ENCODE measurements at places on chromosomes 12 and 14.

GRCh38 chr12:13362260-13362841 lies 165.8 kb downstream of the EMP1 start:
- peak; percentile 54 for DNase-seq

DNA sequence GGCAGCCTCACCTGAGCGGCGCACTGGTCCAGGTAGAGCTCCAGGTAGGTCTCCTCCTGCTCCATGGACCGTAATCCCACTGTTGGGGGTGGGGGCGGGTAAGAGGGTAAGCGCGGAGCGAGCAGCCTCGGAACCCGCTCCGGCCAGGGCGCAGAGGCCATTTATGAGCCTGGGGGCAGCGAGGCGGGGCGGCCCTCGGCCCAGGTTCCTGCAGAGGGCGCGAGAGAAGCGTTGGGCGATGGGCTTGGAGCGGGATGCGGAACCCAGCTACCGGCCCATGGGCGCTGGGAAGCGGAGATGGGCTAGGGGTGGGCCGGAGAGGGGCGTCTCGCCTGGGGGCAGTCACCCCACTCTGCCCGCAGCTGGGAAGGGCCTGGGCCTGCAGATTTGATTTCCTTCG lies at the start of gene TBPL2:
TSS of gene TBPL2 (minus strand) at position 232 of the 400 bp plus-strand sequence. CDS start at position 65, 167 bp downstream.
- no peak for DNase-seq

DNA sequence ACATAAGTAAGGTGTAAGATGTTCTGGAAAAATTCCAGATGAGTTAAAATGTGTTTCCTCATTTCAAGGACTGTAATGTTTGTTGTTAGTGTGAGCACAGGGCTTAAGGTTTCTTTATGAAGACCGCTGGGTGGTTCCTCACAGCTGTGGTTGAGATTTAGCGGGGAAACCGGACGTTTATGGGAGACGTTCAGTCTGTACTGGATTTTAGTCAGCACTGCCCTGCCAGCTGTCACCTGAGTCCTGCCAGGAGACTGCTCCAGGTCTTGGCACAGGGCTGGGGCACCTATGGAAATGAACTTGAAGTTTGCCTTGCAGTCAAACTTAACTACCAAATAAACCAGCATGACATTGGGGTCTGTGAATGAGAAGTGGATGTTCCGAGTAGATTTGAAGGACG lies 555.2 kb downstream of the DIO2 start:
- DNase-seq, result no peak

- DNase-seq, result no peak
Observed at GRCh38 chr12:85690146-85690545, 146.1 kb downstream of the RASSF9 start.

DNA sequence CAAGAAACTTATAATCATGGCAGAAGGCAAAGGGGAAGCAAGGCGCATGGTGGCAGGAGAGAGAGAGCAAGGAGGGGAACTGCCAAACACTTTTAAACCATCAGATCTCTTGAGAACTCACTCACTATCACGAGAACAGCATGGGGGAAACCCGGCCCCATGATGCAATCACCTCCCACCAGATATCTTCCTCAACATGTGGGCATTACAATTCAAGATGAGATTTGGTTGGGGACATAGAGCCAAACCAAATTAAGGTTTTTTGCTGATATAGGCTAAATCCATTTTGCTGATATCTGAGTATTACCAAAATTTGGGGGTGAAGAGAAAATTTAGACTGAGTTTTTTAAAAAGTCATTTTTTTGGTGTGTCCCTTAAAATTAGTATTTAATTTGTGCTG lies 54.9 kb upstream of the TMX1 start:
- DNase-seq, result no peak

DNA sequence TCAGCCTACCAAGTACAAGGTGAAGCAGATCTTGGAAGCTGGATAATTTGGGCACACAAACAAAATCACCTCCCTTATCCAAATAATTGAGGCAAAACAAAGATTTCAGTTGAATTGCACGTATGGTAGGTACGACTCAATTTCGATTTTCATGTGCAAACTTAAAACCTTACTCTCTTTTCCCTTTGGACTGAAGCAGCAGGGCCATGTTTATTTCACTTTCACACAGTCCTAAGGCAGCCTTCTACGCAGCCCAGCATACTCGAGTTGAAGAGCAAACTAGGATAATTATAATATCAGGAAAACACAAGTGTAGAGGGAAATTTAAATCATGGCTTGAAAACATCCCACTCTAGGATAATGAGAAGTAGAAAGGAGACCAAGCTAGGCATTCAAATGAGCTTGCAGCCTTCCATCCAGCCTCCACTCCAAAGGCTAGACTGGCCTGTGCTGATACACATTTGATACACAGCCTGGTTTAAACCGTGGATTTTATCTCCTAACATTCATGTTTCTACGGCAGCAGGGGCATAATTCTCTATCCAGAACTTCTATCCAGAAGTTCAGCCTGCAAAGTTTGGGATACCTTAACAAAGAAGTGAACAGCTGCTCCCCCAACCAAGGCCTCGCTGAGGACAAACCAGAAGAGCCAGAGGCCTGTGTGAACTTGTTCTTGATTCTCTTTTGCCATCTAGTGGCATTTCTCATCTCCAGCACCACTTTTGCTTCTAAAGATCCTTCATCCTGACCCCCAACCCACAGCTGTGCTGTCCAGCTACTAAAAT lies 2.4 kb upstream of the RNASE7 start:
- DNase-seq, result no peak

GRCh38 chr12:92625639-92626310 lies 77.0 kb upstream of the PLEKHG7 start:
- DNase-seq, result no peak

DNA sequence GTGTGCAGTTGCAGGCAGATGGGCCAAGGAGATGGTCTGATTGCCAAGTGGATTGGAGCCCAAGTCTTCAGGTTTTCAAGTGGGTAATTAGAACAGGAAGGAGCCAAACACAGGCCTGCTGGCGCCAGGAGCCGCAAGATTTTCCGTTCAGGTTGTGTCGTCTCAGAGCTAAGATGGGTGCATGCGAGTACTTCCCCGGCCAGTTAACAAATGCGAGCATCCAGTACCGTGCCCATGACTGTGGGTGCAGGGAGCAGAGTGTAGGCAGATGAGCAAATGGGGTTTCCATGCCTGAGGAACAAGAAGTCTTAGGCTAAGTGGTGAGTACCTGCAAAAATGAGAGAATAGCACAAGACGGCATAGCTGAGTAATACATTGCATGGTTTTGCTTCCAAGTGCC lies 90.5 kb downstream of the CHST11 start:
- no peak for DNase-seq

GRCh38 chr14:92392711-92393110 lies 69.7 kb downstream of the SLC24A4 start:
- no peak for DNase-seq

DNA sequence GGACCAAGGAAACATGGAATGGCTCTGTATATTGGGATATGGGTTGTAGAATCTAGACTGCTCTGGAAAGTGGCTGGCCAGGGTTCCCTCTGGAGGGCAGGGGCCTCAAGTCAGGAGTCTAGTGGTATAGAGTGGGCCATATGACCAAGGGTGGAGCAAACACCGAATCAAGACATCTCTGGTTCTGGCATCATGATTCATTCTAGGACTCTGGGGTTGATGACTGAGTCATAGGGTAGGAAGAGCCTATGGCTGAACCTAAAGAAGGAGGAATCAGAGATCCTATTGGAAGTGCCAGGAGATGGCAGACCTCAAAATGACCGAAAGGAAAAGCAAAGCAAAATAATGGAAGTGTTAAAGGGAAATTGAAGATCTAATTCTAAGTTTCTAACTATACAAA lies 356.4 kb upstream of the PRICKLE1 start:
- DNase-seq, result no peak

DNA sequence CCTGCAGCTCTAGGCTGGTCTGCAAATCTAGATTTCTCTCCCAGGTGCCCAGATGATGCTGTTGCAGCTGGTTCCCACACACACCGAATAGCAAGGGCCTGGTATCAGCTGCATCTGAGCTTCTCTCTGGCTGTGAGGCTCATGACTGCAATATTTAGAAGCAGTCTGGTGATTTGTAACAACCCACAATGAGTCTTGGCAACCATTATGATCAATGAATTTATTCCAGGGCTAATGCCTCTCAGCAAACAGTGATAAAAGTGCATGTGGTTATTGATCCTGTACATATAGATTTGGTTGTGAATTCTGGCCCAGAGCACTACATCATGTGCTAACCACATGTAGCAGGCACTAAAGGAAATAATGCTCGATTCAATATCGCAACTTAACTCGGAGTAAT lies 114.3 kb downstream of the ASCL4 start:
- no peak for DNase-seq

DNA sequence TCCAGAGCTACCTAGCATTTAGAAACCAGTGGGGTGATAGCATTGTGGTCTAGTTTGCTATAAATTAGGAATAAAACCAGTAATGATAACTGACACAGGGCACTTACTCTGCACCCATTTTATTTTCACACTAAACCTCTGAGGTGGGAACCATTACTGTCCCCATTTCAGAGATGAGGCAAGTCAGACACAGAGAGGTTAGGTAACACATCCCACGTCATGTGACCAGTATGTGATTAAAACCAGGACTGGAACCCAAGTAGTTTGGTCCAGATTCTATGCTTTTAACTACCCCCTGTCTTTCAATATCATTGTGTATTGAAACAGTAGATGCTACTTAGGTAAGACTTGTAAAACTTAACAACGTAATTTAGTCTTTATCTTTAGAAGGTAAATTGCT lies 110.2 kb downstream of the PLXNC1 start:
- DNase-seq, result no peak

DNA sequence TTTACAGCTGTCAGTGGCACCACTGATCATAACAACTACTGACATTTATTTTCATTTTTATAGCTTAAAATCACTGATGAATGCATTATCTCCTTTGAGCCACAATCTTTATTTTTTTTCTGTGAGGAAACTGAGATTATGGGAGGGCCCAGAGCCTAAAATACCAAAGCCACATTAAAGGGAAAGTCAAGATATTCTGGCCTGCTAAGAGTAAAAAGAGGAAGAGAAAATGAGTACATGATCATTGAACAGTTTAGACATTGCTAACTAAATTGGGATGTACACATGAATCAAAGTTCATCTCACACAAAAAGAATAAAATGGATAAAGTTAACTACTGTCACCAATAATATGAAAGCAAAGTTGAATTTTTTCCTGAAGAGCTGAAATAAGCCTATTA lies 170.5 kb upstream of the GARIN2 start:
- no peak for DNase-seq

- peak; percentile 20 for DNase-seq
Observed at GRCh38 chr12:64611341-64612284, 1.3 kb downstream of the RASSF3 start.

DNA sequence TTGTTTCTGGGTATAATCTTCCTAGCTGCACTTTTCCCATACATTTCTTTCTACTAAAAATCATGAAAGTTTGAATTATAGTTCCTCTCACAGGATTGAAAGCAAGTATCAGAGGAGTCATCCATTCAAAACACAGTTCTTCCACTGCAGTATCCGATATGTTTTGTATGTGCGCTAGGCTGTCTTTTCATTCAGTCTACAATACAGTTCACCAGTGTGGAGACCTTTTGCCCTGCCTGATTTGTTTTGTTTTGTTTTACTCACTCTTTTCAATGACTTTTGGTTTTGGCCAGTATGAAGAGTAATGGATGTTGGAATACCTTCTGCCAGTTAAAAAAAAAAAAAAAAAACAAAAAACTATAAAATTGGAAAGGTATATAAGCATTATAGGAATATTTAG lies 91.4 kb downstream of the FGD4 start:
- no peak for DNase-seq

GRCh38 chr12:119992129-119992705 lies 3.2 kb downstream of the BICDL1 start:
- no peak for DNase-seq

DNA sequence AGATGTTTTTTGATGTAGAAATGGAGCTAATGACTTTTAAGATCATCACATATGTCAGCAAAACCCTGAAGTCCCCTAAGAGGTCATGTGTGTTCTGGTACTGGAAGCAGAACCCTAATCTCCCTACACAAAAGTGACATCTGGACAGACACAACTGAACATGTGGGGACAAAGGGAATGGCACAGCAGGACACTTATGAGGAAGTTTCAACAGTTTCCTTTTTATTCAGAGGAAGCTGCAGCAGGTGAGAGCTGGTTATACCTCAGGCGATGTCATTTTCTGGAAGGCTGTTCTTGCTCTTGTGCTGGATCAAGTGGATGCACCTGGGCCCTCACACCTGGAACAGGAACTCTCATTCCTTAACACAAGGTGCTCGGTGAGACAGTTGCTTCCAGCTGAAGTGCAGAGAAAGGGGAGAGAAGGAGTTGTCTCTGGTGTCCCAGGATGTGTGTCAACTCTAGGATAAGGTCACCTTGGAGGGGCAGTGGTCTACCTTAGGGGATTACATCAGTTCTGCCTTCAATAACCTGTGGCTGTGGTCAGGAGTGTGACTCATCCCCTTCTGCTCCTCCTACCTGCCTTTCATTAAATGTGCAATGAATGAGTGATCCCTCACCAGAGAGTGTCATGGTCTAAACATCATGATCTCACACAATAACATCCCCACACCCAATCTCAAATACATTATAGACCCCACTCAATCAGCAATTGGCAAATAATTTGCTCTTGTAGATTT lies 463.4 kb downstream of the TMEM121 start:
- DNase-seq, result no peak

GRCh38 chr12:45234139-45234865 lies 18.4 kb downstream of the ANO6 start:
- no peak for DNase-seq

GRCh38 chr12:43062201-43062895 lies 472.8 kb upstream of the PRICKLE1 start:
- no peak for DNase-seq

GRCh38 chr12:106429636-106430035 lies 72.1 kb downstream of the POLR3B start:
- DNase-seq, result no peak

GRCh38 chr12:154058-154457 lies 59.9 kb downstream of the SLC6A12 start:
- no peak for DNase-seq
